ENCODE measurements at places on chromosomes 2 and 18.

GRCh38 chr2:241820625-241821384 is 11.8 kb downstream of the NEU4 start:
- DNase-seq = no peak

DNA sequence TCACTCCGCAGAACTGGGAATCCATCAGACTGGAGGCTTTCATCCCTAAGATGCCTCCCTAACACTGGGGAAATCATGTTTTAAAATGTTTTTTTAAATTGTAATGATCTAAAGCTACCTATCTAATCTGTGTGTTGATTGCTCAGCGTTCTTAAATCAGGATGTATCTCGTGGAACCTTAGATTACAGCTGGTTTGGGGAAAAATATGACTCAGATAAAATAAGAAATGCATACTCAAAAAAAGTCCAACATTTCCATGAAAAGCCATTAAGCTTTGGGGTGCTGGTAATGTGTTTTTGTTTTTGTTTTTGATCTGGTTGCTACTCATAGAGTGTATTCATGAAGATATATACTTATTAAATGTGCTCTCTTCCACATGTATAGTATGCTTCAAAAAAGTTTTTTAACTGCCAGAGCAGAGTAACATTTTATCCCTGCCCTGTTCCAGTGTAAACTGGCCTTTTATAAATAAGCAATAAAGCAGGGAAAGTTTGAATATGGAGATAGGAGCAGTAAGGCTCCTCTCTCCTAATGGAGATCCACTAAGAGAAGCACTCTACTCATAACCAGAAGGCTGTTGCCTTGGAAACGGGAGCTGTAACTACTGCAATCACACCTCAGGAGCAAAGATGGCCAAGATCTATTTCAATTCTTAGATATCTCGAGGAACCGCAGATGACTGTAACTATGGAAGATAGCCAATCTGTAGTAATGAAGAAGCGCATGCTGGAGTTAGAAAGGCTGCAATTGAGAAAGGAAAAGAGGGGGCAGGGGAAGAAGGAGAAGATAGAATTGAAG is 41.6 kb downstream of the ANKRD44 start:
- DNase-seq = no peak

DNA sequence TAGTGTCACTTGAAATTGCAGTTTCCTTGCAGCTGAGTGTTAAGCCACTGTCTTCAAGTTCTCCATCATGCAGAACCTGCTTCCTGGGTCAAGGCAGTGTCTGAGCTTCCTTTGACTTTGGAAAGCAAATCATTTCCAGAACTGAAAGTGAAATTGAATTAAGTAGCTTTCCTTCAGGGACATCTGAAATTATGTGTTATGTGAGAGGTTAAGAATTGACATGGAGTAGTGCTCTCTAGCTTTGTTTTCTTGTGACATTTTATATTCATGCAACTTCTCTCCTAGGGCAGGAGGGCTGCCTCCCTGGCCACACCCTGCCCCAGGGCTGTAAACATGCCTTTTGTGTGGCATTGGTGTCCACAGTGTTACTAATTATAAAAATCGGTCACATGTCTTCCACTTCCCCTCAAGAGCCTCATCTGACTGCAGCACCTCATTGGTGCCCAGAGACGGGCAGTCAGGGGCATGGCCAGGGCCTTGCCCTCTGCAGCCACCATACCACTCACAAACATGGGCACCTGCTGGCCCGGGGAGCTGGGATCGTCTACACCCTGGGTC is 14.4 kb downstream of the RAB12 start:
- DNase-seq = no peak

GRCh38 chr2:170505631-170506275 is 209.4 kb upstream of the SP5 start:
- DNase-seq = no peak

DNA sequence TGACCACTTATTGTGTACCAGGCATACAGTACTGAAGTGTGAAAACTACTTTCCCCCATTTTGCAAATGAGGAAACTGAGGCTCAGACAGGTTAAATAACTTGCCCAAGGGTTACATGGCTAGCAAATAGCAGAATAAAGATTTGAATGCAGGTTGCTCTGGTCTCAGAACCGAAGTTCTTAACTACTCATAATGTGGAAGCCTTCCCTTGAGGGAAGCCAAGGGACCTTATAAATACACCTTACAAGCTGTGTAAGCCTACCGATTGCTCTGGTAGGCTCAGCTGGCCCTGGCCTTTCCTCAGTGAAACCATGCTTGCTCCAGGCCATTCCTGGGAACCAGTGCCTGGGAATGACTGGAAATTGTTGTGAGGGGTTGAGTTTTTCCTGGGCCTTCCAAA is 114.6 kb upstream of the CDCA7 start:
- DNase-seq = no peak

- DNase-seq = no peak
These were observed 128.5 kb downstream of the KCNE4 start for GRCh38 chr2:223180463-223180862.

GRCh38 chr2:181585732-181586131 is 71.2 kb downstream of the CERKL start:
- no peak for DNase-seq

DNA sequence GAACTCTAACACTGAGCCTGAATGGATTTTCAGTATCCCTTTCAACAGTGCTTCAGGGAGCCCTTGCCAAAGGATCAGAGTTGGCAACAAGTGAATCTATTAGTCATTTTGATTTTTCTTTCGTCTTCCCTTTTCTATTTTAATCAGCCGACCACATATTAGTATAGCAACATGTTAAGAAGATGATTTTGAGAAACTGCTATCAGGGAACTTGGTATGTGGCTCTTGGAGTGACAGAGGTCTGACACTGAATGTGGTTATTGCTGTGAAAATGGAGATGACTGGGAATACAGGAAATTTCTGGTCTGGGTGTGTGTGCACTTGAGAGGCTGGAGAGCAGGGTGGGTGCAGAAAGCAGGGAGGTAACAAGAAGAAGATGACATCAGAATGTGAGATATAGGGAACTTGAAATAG is 28.7 kb upstream of the IL1RL1 start:
- no peak for DNase-seq

DNA sequence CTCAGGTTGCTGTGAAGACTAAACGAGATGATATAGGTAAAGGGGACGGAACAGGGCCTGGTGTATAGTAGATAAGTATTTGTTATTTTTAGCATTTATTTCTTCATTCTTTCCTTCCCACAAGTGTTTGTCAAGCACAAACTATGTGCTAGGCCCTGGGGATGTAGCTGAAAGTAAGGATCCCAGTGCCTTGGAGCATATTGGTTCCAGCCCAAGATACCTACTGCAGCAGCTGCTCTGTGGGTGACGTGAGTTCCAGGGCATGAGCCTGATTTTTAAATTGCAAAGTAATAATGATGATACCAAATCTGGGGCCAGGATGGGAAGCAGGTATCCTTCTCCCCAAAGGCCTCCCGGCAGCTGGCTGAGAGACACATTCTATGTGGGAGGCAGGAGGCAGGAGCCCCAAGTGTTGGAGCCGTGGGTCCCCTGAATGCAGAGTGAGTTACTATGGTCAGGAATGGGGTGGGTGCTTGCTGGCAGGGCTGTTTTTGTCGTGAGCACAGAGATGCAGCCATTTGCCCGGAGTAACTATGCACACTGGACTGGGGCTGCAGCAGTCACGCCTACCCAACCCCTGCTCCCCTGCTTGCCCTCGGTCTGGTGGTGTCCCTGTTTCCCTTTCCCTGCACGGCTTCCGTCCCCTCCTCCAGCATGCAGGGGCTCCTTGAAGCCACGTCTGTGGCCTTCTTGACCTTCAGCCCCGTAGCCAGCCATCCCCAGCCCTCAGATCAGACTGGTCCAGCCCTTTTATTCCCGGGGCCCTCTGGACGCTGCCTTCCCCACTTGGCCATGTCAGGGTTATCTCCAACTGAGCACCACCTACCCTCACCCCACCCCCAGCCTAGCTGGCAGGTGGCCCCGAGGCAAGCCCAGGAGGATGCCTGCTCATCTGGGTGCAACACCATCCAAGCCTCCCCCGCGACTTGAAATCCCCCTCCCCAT is 52.4 kb downstream of the INHBB start:
- DNase-seq = no peak

- DNase-seq = no peak
These were observed 54.7 kb upstream of the SLC1A4 start for GRCh38 chr2:64934530-64934929.

DNA sequence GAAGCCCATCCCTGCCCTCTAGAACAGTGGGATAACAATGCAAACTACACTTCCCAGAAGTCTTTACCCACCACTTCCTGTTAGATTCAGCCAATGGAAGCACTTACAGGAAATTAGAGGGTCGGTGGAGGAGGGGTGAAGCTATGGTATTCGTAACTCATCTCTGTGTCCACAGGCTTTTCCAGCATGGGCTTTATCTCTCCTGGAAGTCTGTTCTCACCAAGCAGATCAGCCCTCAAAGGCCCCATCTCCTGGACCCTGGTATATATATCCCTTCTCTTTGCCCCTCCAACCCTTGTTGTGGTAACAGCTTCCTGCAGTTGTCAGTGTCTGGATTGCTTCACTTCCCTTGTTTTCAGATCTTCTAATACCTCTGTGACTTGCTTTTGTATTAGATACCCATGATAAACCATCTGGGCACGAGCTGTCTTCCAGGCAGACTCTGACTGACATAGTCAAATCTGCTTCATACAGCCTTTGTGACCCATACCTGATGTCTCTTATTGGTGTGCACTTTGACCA is 475.0 kb upstream of the POU3F3 start:
- DNase-seq = no peak

DNA sequence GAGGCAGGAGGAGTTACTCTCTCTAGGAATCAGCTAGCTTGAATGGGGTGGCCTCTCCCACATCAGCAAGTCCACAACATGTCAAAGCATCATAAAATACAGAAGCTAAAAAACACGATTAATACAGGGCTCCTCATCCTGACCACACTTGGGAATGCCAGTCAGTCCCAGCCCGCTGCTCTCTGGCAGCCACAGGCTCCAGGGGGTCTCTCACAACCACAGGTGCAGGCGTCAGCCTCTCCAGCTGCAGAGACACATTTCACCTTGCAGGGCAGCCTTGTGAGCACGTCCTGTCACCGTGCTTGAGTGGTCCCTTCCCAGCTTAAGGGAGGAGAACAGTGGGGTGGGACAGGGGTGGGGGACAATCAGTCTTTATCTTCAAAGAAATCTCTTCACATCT is 137.4 kb upstream of the SH3BP4 start:
- no peak for DNase-seq

DNA sequence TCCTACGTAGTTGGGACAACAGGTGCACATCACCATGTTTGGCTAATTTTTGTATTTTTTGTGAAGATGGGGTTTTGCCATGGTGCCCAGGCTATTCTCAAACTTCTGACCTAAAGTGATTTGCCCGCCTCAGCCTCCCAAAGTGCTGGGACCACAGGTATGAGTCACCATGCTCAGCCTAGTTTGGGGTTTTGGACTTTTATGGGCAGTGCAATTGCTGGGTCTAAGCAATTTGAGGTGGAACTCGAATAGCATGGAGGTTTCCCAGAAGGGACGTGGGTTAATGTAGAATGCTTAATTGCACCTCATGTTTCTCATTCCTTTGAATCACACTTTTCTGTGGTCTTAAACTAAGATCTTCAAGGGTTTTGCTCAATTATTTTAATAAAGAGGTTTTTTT is 102.3 kb upstream of the EPHA4 start:
- no peak for DNase-seq

DNA sequence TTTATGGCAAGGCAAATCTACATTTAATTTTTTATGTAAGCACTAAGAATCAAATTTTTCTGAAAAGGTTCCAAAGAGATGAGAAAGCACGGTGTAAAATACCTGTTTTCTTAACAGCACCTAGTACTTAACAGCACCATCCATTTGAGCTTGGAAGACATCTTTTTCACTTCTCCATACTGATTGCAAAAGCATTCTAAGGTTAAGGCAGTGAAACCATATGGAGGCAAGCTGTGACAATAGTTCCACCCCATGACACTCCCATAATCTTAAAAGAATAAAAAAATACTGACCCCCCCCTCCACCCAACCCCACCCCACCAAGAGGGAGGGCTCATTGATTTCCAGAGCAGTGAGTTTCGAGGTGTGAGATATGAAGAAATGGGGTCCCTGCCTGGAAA is 60.6 kb downstream of the ZCCHC2 start:
- no peak for DNase-seq

DNA sequence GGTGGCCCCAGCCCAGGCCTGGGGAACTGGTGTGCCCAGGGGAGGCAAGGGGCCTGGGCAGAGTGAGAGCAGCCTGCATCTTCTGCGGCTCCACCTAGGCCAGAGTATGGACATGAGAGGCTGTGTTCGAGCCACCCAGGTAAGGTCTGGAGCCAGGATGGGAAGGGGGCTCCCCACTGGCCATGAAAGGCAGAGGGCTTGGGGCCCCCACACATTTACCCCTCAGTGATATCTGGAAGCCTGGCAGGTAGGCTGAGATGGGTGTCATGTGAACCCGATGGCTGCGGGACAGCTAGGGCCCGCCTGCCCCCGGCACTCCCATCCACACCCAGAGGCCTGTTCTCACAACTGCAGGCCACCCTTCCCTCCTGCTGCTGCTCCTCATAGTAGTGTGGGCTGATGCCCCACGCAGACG is 13.2 kb downstream of the ADRA2B start:
- DNase-seq = no peak

- no peak for DNase-seq
These were observed 31.9 kb downstream of the DAW1 start for GRCh38 chr2:227903381-227903780.

DNA sequence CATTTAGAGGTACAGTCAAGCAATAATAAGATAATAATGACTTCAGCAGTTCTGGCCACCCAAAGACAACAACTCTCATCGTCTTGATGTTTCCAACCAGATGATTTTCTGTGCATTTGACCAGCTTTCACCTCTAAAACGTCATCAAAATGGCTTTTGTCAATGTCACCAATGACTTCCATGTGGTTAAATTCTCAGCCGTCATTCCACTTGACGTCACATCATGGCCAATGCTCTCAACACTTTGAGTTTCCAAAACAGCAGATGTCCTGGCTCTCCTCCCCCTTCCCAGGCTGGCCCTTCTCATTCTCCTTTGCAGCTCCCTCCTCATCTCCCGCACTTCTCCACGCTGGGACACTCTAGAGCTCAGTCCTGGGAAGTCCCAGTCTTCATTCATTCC is 258.3 kb downstream of the BCL2 start:
- no peak for DNase-seq

GRCh38 chr2:98142106-98142791 is 55.3 kb downstream of the VWA3B start:
- no peak for DNase-seq

DNA sequence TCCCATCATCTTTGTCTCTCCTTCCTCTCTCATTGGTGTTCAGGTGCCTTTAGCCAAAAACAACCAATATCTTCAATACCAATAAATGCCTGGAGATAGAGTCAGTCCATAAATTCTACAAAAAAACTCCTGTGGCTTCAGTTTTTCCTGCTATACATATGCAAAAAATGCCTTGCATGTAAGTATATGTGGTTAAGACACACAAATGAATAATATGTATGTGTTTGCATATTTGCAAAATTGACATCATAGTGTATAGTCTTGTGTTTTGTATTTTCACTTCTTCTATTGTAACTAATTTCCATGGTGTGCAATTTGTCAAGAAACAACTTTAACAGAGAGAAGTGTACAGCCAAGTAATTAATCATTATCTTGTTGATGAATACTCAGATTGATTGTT is 115.5 kb downstream of the NYAP2 start:
- DNase-seq = no peak

- DNase-seq = no peak
These were observed 419 bp downstream of the EPHA4 start for GRCh38 chr2:221571551-221572218.

GRCh38 chr2:200737585-200737984 is 74.1 kb upstream of the BZW1 start:
- DNase-seq = no peak

- no peak for DNase-seq
These were observed 3.7 kb downstream of the FAM98A start for GRCh38 chr2:33595385-33595784.

Data from activated CD4-positive, CD25-positive, alpha-beta regulatory T cell treated with anti-CD3 and anti-CD28 coated beads, Interleukin-2, amount 50 U/mL, for 16 hours (primary cell).